Cerebellum (tissue), 4 donors: ENCODE measurements at places on chromosomes 16 and 17.
A peak's percentile ranks its signal among the peaks of the same experiment; 100 is the strongest.

GRCh38 chr17:14845591-14846281 lies 419.4 kb downstream of the PMP22 start:
- DNase-seq, result no peak

- no peak for DNase-seq
Measured at GRCh38 chr17:497241-498034, 144.8 kb upstream of the RPH3AL start.

DNA sequence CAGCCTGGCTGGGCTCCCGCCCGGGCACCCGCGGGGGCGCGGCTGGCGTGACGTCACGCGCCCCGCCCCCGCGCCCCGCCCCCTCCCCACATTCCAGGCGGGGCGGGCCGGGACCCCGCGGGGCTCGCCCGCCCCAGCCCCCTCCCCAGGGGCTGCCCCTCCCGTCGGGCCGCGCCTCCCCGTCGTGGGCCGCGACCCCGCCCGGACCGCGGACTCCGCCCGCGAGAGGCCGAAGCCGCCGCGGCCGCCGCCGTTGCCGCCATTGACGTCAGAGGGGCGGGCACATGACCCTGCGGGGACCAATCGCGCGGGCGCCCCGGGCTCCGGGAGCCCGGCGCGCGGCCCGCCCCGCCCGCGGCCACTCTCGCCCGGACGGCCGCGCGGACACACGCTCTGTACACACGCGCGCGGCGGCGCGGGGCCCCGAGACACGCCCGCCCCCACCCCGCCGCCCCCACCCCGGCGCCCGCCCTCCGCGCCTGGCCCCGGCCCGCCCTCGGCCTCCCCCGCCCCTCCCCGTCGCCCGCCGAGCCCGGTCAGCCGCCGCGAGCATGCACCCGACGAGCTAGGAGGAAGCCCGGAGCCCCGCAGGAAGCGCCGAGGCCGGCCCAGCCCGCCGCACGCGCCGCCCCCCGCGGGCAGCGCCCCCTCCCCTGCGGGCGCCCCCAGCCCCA lies at the start of gene CMIP:
Gene CMIP, plus strand, starts transcription at position 361 of the 674 bp plus-strand sequence.
- DNase-seq, result peak; percentile 93

- DNase-seq, result no peak
Measured at GRCh38 chr17:20952183-20952582, 90.6 kb downstream of the USP22 start.

GRCh38 chr17:15951368-15952047 lies 6.6 kb downstream of the ADORA2B start:
- no peak for DNase-seq

DNA sequence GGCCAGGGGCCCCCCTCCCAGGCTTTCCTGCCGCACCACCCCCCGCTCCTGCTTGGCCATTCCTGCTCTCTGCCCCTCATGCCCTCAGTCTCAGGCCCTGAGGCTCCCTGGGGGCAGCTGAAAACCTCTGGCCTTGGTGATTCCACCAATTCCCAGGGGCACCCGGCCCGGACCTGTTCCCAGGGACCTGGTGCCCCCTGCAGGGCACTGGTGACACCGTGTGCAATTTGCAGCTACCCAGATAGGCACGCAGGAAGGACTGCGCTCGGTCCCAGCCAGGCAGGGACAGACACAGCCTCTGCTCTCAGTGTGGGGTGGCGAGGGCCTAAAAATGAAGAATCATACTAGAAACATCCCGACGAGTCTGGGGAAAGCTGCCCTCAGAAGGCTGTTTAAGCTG lies 13.4 kb downstream of the WFDC1 start:
- no peak for DNase-seq
